ENCODE measurements at places on chromosomes 3 and 15.

- DNase-seq: no peak
These were observed 589 bp upstream of the GPR27 start for GRCh38 chr3:71752831-71753700.

- no peak for DNase-seq
These were observed 12.9 kb downstream of the HEG1 start for GRCh38 chr3:125042725-125043406.

- no peak for DNase-seq
These were observed 42.7 kb downstream of the ITGA11 start for GRCh38 chr15:68389041-68389930.

GRCh38 chr3:72661115-72661457 is 187.2 kb downstream of the SHQ1 start:
- DNase-seq: no peak

GRCh38 chr3:14608298-14608697 is 43.3 kb upstream of the CCDC174 start:
- DNase-seq: no peak

- DNase-seq: no peak
These were observed 31.0 kb upstream of the AVEN start for GRCh38 chr15:34070003-34070402.

DNA sequence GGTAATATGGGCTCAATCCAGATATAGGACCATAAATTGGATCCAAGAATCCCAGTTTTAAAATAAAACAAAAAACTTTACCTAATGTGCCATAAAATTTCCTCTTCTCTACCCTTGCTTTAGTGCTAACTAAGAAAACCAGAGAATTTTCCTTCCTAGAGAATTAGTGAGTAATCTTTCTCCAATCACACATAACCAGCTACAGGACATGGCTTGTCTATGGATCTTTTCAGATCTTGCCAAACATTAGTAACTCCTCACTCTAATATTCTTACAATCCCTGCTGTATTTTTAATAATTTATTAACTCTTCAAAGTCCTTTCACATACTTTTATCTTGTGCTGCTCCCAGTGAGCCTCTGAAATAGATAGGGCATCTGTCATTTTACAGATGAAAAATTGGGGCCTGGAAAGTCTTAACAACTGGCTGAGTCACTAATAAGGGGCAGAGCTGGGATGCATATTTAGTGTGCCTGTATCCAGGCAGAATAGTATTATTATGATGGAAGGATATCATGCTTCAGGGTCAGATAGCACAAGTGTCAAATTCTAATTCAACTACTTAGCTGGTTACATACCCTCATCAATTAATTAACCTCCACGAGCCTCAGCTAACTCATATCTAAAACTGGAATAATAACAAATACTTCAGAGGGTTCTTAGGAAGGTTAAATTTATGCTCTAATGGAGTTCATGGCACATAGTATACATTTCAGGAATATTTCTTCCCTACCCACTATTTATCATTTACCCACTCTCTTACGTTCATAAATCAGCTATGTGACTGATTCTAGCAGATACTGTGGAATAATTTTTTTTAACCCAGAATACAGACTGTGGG is 5.6 kb downstream of the ZBED2 start:
- DNase-seq: no peak

DNA sequence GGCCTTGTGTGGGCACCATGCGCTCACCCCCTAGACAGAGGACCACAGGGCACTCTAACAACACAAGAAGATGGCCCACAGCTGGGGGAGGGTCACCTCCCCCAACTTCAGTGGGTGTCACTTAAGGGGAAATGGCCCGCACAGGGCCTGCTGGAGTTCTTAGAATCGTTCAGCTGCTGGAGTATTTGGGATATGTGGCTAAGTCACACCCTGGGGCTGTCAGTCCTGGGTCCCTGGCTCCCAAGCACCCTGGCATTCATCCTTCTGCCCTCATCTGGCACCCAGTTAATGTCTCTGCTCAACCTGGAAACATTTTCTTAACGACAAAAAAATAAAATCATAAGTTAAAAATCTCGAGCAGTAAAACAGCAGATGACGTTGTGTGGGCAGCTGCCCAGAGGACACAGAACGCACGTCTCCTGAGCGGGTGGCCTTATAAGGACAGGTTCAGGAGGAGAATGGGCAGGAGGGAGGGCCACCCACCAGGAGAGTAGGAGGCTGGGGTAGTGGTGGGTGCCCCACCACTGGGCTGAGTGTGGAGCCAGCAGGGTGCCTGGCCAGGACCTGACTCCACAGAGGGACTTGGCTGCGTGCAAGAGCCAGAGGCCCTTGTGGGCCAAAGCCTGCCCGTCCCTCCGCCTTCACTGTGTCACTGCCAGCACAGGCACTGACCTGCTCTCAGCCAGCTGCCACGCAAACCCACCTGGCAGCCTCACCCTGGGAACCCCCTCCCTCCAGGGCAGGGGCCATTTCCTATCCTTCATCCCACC is 11.5 kb downstream of the KBTBD13 start:
- no peak for DNase-seq

GRCh38 chr15:53789654-53790375 is 30.4 kb upstream of the WDR72 start:
- no peak for DNase-seq

GRCh38 chr3:139443186-139443585 is 33.1 kb downstream of the RBP2 start:
- no peak for DNase-seq

DNA sequence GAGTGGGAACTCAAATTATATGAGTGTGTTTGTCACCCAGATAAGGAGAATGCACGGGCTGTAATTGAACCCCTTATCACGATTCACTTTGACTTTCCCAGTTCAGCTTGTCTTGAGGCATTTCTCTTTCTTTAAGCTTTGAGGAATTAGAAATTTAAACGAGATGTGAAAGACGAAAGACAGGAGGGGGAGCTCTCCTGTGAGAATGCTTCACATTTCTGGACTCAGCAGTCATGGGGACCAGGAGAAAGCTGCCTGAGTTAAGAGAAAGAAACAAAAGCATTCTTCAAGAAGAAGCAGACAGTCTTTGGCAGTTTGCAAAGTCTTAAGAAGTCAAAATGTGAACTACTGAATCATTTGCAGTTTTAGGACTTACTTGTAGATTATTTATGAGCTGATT is 205.6 kb downstream of the NECTIN3 start:
- no peak for DNase-seq

DNA sequence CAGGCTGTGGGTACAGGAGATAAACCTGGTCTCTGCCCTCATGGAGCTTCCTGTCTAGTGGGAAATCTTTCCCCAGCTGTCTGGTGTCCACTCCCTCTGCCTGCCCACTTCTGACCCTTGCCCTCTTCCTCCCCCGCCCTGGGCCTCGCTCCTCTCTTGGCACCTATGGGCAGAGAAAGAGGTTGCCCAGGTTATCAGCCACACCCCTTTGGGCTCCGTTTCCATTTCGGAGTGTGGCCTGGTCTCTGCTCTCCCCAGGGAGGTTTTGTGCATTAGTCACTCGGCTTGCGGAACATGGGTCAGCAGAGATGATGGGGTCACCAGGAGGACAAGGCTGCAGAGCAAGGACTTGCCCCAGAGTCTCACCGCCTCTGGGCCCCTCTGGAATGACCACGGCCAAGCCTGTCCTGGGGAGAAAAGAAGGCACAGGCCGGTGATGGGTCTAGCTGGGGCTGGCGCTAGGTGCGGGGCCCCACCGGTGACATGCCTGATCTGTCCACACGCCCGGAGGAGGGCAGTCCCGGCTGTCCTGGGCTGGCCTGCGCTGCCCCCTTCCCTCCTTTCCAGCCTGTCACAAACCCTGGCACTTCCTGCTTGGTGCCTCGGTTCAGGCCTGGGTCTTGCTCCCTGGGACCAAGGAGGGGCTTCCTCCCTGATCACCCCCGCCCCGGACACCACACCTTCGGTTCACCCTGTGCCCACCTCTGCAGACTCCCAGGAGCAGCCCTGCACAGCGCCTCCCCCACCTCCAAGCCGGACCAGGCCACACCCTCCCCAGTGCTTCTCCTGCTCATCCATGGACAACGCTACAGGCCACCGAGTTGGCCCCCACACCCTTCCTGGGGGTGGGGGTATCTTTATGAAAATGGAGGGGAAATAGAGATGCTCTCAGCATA is 35.6 kb upstream of the MUC4 start:
- DNase-seq: no peak

DNA sequence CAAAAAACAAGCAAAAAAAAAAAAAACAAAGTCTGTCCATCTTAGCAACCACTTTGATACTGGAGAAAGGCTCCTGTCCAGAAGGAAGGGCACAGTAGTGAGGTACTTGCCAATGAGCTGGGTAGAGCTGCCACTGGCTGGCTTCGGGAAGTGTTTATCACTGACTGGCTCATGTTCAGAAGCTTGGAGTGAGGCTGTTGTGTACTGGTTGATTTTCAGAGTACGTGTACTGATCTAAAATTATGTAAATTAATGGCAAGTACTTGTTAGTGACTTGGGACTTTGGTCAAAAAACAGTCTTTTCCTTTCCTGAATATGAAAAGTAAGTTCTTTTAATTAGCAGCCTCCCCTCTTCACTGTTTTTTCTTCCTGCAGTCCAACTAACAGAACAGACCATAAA is 979 bp upstream of the ZNF621 start:
- DNase-seq: peak; percentile 40

- no peak for DNase-seq
These were observed 676.2 kb downstream of the NAALADL2 start for GRCh38 chr3:175535351-175535750.

GRCh38 chr3:50246517-50246954 is 10.5 kb downstream of the GNAI2 start:
- DNase-seq: peak; percentile 66

GRCh38 chr3:171935261-171936123 is 92.3 kb downstream of the TMEM212 start:
- peak; percentile 9 for DNase-seq

DNA sequence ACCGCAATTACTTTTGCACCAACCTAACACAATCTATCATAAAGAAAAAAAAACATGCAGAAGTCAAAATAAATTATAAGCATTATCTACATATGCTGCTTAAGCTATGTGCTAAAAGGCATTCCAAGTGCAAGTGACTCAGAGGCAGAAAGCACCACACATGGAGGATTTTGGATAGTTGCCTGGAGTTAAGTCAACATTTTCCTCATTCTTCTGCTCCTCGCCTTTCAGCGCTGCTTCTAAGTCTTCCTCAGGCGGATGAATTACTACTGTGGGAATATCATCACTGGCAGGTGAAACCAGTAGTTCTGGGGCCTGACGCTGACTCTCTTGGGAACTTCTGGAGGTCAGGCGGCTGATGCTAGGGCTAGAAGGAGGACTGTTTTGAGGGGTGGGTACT is 53.1 kb downstream of the SLC4A7 start:
- DNase-seq: no peak

GRCh38 chr3:72998466-72998865 is 1.9 kb downstream of the PPP4R2 start:
- DNase-seq: peak; percentile 20

- no peak for DNase-seq
These were observed 3.1 kb downstream of the WDR93 start for GRCh38 chr15:89693696-89694095.

Measured in erythroblast (primary cell).